Stimulated activated CD8-positive, alpha-beta memory T cell treated with anti-CD3 and anti-CD28 coated beads, Interleukin-4, amount 100 ng/mL, for 24 hours (primary cell): ENCODE measurements at places on chromosomes 3 and 15.
A peak's percentile ranks its signal among the peaks of the same experiment; 100 is the strongest.

GRCh38 chr3:60523536-60523935, 727.7 kb downstream of the FHIT start:
- DNase-seq, result no peak

GRCh38 chr15:81297147-81297572, 26.8 kb downstream of the STARD5 start:
- no peak for DNase-seq

DNA sequence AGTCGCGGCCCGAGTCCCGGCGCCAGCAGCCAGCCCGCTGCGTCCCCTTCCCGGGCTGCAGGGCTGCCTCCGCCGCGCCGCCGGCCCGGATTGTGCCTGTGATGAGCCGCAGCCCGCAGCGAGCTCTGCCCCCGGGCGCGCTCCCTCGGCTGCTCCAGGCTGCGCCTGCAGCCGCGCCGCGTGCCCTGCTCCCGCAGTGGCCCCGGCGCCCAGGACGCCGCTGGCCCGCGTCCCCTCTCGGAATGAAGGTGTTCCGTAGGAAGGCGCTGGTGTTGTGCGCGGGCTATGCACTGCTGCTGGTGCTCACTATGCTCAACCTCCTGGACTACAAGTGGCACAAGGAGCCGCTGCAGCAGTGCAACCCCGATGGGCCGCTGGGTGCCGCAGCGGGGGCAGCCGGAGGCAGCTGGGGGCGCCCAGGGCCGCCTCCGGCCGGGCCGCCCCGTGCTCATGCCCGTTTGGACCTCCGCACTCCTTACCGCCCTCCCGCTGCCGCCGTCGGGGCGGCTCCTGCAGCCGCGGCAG, 1.2 kb downstream of the CHST2 start:
- peak; percentile 7 for DNase-seq

GRCh38 chr3:124200407-124200806, 208.5 kb upstream of the ROPN1 start:
- no peak for DNase-seq

DNA sequence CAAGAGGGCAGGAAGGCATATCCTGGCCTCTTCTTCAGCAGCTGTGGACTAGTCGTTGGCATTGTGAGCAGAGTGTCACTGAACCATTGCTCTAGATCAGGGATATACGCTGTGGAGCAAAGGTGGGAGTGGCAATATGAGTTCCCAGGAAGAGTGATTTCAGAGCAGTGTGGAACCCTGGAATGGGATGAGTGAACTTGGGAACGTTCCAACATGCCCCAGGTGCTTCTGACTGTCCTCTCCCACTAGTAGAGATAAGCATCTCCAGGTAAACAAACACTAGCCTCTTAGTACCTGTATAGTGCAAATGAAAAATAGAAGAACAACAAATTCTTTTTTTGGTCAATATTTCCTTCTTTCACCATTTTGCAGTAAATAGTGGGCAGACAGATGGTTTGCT, 123.6 kb upstream of the VEPH1 start:
- no peak for DNase-seq

- no peak for DNase-seq
Measured at GRCh38 chr3:121985846-121986245, 36.2 kb downstream of the ILDR1 start.

- no peak for DNase-seq
Measured at GRCh38 chr3:100045696-100046095, 68.6 kb downstream of the FILIP1L start.

DNA sequence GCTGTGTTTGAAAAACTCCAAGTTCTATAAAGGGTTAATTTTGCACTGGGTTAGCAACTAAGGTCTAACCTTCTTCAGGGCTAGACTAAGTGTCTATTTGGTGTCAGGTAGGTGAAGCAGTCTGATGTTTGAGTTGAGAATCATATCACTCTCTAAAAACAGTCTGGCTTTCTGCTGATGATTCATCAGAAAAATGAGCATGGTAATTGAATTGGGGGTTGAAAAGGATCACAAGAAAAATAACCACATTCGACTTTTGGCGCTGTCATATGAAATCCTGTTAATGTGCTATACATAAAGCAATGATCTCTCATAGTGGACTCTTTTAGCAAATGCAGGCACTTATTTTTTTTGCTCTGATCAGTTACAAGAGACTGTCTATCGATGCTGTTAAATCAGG, 242.2 kb upstream of the AZI2 start:
- no peak for DNase-seq
